ENCODE measurements at places on chromosomes 16 and 17.

DNA sequence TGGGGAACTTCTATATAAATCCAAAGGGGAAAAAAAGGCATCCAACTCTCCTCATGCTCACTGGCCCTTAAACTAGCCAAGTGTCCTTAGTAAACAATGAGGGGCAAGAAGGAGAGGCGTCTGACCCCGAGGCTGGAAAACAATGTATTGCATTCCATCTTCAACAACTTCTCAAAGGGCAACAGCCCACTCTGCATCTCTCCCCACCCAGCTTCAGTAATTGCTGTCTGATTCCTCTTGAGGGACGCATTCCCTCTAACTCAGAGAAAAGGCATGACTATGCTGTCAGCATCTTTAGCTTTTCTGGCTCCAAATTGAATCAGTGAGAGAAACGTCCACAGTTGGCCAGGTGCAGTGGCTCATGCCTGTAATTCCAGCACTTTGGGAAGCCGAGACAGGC, 145.8 kb downstream of the SLC39A11 start:
- no peak for DNase-seq

- DNase-seq = no peak
These were observed 1.4 kb downstream of the WFIKKN2 start for GRCh38 chr17:50836826-50837225.

- DNase-seq = no peak
These were observed 23.8 kb downstream of the LDHD start for GRCh38 chr16:75092777-75093176.

- DNase-seq = no peak
These were observed 6.1 kb downstream of the GALNS start for GRCh38 chr16:88850531-88851199.

- DNase-seq = peak; percentile 26
These were observed 2.2 kb downstream of the NT5M start for GRCh38 chr17:17305281-17305801.

DNA sequence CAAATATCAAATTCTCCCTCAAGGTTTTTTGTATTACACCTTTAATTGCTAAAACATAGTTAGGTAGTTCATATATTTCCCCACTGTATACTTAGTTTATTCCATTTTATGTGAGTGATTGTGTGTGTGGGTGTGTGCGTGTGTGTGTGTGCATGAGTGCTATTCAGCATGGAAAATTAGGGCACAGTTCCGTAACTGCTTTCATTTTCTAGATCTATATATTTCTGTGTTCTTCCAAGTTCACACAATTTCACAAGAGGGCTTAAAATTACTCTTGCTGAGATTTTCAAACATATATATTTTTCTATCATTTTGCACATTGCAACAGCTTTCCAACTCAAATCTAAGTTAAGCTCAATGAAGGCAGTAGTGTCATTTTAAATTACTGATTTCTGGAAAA, 782.9 kb upstream of the SOX9 start:
- DNase-seq = no peak

DNA sequence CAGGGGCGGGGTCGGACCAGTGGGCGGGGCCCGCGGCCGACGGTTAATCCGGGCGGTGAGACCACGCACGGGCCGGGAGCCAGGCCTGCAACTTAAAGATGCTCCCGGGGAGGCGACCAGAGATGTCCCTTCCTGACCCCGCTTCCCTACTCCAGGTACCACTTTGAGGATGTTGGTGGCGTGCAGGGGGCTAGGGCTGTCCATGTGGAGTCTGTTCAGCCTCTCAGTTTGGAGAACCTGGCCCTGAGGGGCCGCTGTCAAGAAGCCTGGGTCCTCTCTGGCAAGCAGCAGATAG, 580 bp downstream of the RANGRF start:
- DNase-seq = no peak

DNA sequence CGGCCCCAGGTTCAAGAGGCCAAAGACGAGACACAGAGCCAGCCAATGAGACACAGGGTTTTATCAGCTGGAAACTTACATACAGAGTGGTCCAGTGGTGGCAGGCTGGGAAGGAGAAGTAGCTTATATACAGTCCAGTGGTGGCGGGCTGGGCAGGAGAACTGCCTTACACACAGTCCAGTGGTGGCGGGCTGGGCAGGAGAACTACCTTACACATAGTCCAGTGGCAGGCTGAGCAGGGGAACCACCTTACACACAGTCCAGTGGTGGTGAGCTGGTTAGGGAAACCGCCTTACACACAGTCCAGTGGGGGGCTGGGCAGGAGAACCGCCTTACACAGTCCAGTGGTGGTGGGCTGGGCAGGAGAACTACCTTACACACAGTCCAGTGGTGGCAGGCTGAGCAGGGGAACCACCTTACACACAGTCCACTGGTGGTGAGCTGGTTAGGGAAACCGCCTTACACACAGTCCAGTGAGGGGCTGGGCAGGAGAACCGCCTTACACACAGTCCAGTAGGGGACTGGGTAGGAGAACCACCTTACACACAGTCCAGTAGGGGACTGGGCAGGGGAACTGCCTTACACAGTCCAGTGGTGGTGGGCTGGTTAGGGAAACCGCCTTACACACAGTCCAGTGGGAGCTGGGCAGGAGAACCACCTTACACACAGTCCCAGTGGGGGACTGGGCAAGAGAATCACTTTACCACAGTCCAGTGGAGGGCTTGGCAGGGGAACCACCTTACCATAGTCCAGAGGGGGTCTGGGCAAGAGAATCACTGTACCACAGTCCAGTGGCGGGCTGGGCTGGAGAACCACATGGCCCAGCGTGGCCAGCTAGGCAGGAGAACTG, 90.9 kb downstream of the GAS7 start:
- no peak for DNase-seq

GRCh38 chr16:16797239-16797638, 418.3 kb downstream of the NPIPA7 start:
- no peak for DNase-seq

DNA sequence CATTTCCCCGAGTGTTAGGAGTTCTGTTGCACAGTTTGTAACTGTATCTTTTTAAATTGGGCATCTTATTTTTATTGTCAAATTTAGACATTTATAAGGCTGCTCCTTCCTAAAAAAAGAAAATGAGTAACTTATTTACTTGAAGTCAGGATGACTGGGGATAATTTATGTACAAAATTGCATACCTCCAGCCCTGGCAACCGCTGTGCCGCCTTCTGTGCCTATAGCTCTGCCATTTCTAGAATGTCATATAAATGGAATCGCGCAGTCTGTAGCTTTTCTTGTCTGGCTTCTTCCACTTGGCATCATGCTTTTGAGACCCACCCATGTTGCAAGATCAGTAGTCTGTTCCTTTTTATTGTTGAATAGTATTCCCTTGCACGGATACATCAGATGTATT, 29.0 kb upstream of the GAA start:
- DNase-seq = no peak

GRCh38 chr17:7587420-7588151, 2.3 kb downstream of the SOX15 start:
- no peak for DNase-seq

DNA sequence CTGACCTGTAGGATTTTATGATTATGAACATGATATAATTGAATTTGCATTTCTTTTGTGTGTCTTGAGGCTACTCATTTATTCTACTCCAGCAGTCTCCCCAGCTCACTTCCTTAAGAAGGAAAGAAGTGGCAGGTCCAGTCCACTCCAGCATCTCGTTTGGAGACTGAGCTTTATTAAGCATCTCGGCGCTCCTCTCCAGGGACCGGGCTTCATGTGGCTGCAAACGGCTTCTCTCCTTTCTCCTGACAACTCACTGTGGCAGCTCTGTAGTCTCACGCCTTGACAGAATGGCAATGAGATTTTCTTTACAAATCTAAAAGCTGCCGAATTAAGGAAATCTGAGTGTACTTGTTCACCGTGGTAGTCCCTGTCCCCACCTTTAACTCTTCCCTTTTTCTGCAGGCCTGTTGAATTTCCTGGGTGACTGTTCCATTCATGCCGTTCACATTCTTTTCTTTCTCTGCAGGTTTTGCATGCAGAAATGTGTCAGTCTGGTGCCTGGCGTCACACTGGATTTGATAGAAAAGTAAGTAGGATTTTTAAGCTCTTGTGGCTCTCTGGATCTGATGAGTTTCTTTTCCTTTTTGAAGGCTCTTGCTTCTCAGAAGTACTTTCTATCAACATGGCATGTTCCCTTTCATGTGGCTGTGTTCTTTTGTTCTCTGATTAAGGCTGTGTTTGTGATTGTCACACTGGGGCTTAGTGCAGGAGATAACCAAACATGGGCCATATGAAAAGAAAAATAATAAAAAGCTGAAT, 200.5 kb upstream of the CHMP6 start:
- no peak for DNase-seq

- DNase-seq = no peak
These were observed 356.0 kb downstream of the CA10 start for GRCh38 chr17:51802544-51802943.

DNA sequence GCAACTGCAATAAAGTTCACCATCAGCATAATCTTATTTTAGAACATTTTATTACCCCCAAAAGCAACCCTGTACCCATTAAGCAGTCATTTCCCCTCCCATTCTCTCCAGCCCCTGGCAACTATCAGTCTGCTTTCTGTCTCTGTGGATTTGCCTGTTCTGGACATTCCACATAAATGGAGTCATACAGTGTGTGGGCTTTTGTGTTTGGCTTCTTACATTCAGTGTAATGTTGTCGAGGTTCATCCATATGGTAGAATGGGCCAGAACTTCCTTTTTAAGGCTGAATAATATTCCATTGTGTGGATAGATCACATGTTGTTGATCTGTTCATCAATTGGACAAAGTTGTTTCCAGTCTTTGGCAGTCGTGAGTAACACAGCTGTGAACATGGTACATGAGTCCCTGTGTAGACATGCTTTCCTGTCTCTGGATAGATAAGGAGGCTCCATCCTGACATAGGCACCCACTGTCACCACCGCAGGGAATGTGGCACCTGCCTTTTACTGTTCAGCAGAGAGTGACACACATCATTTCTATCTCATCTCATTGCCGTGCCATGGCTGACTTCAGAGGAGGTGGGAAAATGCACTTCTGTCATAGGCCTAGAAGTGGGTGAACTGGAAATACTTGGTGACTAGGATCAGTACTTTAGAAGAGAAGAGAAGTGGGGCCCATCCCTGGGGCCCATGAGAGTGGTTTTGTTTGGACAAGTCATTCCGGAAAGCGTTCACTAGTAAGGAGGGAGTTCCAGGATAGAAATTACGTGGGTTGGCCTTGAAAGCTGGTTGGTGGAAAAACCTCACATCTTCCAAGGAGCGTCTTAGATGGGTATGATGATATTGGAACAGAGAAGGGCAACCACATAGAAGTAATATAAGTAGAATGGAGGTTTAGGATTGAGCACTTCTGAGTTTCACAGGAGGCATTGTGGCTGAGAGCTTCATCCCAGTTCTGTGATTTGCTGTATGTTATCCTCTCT, 25.8 kb downstream of the EPN2 start:
- DNase-seq = no peak

GRCh38 chr17:5545051-5545987, 39.0 kb downstream of the NLRP1 start:
- no peak for DNase-seq

DNA sequence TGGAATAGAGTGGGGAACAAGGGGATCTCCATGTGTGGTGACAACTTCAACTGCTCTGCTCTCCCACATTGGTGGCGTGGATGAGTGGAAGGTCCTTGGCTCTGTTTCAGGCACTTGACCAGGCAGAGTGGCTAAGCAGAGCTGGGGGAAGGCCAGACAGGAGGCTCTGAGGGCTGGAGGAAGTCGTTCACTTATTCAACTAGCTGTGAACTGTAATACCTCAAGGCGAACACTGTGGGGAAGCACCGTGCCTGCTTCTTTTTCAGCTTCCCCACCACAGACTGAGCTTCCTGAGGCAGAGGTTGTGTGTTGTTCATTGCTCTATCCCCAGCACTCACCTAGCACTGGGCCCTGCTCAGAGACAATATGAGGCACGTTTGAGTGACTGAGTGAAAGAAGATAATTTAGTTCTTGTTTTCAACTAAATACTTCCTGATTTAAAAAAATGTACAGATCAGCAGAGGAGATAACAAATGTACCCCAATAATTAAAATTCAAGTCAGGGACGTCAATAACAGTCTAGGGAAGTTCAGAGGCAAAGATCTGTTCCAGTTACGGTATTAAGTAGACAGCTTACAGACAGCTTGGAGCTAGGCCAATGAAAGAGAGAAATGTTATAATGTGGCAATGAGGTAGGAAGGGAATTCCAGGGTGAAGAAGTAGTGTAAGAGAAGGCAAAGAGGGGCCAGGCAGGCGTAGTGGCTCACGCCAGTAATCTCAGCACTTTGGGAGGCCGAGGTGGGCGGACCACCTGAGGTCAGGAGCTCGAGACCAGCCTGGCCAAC, 34.7 kb downstream of the MYO18A start:
- peak; percentile 45 for DNase-seq

GRCh38 chr17:81094509-81095382, 59.8 kb downstream of the BAIAP2 start:
- no peak for DNase-seq

- no peak for DNase-seq
These were observed 2.4 kb downstream of the GOSR2 start for GRCh38 chr17:46925185-46925868.

GRCh38 chr16:53822936-53823529, 119.1 kb downstream of the FTO start:
- no peak for DNase-seq

GRCh38 chr16:46658925-46659324, 30.1 kb downstream of the VPS35 start:
- DNase-seq = peak; percentile 27

- no peak for DNase-seq
These were observed 42.6 kb downstream of the CYTH1 start for GRCh38 chr17:78739331-78739931.

- no peak for DNase-seq
These were observed 36.0 kb downstream of the CLUAP1 start for GRCh38 chr16:3536851-3537250.

DNA sequence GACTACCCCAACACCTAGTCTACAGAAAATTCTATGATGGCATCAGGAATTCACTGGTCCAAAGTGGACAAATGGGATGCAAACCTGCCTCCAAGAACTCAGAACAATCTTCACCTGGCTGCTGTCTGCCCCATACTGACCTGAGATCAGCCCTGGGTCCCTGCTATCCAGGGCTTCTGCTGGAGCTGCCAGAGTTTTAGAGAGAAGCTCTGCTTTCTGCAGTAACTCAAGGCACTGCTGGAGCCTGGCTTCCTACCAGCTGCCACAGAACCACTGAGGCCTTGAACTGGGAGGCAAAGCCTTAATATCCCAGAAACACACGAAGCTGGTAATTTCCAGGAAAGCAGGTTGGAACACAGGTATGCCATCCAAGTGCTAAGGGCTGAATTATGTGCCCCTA, 7.5 kb downstream of the TMEM170A start:
- DNase-seq = no peak

- DNase-seq = peak; percentile 28
These were observed 11.0 kb downstream of the ACSM3 start for GRCh38 chr16:20774703-20775362.

- no peak for DNase-seq
These were observed 547.2 kb downstream of the KCNJ2 start for GRCh38 chr17:70716551-70716950.
